ENCODE measurements at places on chromosomes 6 and 20. TPM values are rescaled to one million over a fixed set of nuclear protein-coding genes. Genes with fewer than 3 reads are reported as not detected.

Gene TMEM170B
- 1.1 TPM for total RNA-seq

Gene OTOR
- total RNA-seq: not detected

Gene FBXO5
- total RNA-seq: 38.9 TPM

Gene HRH3
- total RNA-seq: not detected

Gene LPIN3
- total RNA-seq: 7.7 TPM

Gene DUSP15
- total RNA-seq: not detected

Gene BCAS4
- 17.5 TPM for total RNA-seq

Gene GPLD1
- 0.14 TPM for total RNA-seq
